ENCODE measurements at places on chromosomes 6 and 20.
A peak's percentile ranks its signal among the peaks of the same experiment; 100 is the strongest.

GRCh38 chr6:117505311-117505710, 22.8 kb downstream of the DCBLD1 start:
- no peak for DNase-seq

DNA sequence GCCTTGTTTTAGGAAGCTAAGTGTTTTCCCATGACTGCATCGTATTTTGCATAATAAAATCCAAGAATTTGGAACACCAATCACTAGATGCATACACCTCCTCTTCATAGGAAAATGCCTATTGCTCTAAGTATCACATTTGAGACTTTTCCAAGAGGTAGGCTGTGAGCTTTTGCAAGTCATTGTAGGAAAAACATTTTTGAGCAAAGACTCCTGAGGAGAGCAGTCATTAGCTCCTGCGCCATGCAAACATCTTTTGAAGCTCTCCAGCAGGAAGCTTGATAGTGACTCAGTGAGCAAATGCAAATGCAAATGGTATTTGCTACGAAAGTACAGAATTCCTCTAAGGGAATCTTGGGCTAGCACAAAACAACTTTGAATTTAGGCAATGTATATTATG, 750.4 kb downstream of the QKI start:
- no peak for DNase-seq

DNA sequence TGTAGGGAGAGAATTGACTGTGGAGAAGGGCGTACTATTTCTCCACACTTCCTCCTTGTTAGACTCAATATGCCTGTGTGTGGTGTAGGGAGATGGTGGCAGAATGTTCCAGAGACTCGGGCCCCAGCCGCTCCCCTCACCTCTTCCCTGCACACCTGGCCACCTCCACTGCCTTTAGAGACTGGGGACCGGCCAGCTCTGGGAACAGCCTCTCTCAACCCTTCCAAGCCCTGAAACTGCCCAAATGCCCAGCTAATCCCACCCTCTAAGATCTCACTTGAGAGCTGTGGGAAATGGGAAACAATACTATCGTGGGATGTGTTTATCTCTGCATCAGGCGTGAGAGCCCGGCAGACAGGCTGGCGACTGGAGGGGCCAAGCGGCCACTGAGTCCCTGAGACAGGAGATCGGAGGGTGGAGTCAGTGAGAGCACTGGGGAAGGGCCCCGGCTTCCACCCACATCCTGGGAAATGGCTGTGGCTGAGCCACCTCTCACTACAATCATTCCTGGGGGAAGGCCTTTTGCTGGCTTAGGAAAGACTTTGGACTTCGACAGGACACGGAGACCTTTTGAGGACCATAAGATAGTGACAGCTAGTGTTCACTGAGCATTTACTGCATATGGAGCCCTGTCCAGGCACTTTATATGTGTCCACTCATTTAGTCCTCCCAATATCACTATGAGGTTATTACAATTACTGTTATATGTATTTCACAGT, 31.0 kb upstream of the MRPS18A start:
- DNase-seq = no peak

GRCh38 chr6:149834513-149835481, 29.4 kb downstream of the LRP11 start:
- peak; percentile 42 for DNase-seq
